ENCODE measurements at places on chromosomes 7 and 10.

DNA sequence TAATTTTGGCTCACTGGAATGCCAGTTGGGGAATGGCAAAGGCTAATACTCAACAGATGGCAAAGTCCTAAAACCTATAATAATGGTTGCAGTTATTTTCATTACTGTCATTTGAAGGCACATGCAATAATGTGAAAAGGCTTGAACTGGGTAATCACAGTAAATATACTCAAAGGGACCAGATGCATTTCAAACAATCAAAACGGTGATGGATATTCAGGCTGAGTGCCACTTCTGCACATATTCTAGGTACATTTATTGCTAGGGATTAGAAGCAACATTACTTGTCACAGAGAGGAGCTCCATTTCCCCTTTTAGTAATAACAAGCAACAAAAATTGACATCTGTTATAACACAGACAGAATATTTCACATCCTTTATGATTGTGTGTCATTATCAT, 171.8 kb downstream of the NXPH1 start:
- no peak for DNase-seq

DNA sequence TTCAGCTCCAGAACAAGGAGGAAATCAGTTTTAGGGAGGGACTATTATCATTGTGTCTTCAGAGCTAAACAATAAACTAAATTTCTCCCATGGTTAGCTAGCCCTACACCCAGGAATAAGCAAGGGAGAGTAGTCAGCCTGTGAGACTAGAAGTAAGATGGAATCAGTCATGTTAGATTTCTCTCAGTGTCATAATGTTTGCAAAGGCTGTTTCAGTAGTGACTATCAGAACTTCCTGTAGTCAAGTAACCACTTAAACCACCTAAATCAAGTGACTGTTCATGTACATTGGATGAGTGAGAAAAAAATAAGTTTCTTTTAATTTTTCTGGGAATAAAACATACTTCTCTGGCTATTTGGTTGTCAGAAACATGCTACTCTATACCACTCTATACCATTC, 121.6 kb downstream of the KCND2 start:
- DNase-seq = no peak

- DNase-seq = no peak
Observed at GRCh38 chr10:369684-370448, 234.6 kb downstream of the ZMYND11 start.

- DNase-seq = no peak
Observed at GRCh38 chr10:128061306-128062300, 64.6 kb downstream of the MKI67 start.

GRCh38 chr7:125436220-125436619, 506.6 kb upstream of the POT1 start:
- peak; percentile 21 for DNase-seq

Data from RKO (cell line).